ENCODE measurements at places on chromosomes 1 and 21. TPM values are rescaled to one million over a fixed set of nuclear protein-coding genes. Genes with fewer than 3 reads are reported as not detected.

DNA sequence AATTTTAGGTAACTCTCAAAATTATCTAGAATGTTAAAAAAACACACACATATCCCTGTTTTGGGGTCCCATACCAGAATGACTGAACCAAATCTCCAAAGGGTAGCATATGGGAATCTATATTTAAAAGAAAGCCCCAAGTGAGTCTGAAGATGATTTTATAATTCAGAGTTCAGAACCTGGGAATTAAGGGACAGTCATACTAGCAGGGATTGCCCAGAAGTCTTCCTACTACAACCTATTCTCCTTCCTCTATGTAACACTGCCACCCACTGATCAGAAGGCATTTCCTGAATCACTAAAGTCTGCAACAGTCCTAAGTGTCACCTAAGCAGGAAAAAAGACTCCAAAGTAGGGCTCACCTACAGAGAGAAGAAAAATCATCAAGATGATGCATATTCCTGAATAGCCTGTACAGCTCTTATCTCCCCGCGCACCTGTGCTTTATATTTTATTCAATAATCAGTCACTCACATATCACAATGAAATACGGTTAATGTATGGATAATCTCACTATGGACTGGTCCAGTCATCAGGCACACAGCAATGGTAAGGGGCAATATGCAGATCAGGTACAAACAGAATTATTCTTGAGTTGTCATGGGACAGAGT lies 4.9 kb downstream of the RGS1 start:
- peak; percentile 41 for DNase-seq

- DNase-seq: no peak
These were observed 7.1 kb downstream of the ANGEL2 start for GRCh38 chr1:213008564-213008963.

DNA sequence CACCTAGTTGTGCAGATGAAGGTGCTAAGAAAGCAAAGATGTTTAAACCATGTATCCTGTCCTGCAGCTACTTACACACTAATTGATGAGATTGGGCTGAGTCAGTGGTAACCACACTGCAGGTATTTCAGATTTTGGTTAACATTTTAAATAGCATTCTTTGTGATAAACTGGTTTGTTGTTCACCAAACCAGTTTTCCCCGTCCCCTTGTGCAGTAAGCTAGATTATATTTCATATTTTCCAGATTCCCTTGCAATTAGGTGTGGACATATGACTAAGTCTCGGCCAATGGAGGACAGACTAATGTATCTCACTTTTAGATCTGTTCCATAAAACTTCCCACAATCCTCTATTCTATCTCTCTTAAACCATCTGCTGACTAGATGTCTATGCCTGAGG lies 320.4 kb downstream of the RWDD3 start:
- DNase-seq: no peak

DNA sequence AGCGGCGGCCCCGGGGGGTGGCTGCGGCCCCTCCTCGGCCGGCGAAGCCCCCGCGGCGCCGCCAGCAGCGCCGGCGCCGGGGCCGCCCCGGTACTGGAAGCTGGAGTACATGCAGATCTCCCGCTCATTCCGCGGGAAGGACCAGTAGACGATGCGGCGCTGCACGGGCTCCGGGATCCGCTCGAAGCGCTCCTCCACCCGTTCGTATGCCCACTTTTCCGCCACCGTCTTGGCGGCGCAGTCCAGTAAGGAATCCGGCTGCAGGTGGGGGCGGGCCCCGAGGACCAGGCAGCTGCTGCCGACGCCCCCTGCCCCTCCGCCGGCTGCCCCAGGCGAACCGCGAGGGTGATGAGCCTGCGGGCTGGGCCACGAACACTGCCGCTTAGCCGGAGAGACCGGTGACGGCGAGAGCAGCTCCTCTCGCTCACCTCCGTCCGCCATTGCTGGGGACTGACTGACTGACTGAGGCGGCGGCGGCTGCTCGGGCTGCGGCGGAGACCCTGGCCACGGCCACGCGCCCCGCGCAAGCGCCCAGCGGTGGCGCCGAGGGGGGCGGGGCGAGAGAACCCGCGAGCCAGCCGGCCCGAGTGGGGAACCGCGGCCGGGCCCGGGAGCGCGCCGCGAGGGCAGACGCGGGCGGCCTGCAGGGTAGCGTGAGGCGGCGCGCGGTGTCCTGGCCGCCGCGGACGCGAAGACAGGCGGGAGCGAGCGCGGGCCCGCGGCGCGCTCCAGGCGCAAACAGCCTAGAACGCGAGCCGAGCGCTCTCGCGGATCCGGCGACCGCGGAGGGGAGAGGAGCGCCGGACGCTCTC lies at the start of gene ZSWIM5:
TSS of gene ZSWIM5 (minus strand) at position 696 of the 812 bp plus-strand sequence. CDS start at position 441, 255 bp downstream.
- DNase-seq: peak; percentile 93

DNA sequence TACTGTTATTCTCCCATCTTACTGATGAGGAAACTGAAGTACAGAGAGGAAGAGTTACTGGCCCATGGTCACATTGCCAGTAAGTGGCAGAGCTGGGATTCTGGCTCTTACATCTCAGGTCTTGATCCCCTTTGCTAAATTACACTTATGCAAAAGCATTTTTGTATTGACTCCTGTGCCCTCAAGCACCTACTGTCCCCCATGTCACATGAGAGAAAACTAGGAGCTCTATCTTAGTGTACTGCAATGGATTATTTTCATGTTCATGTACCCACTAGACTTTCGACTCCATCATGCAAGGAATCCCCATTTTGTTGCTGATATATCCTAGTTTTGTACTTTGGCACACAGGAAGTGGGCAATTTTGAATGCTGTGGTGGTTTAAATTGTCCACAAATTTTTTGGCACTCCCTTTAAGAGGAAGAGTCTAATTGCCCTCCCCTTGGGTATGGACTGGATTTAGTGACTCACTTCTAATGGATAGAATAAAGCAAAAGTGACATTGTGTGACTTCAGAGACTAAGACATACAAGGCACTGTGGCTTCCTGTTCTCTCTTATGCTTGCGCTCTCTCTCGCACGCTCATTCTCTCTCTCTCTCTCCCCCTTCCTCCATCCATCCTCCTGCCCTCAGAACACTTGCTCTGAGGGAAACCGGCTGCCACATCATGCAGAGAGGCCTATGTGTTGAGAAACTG lies 43.5 kb upstream of the JAK1 start:
- no peak for DNase-seq

Gene SSBP3
- polyA plus RNA-seq: 197 TPM

Gene ILDR2
- 12.1 TPM for polyA plus RNA-seq

Gene SPRR1A
- polyA plus RNA-seq: 91.9 TPM

Data from brain (organoid and tissue), 16 donors.